ENCODE measurements at places on chromosomes 3 and 15. TPM values are rescaled to one million over a fixed set of nuclear protein-coding genes. Genes with fewer than 3 reads are reported as not detected.
A peak's percentile ranks its signal among the peaks of the same experiment; 100 is the strongest.

TRAIP gene
- total RNA-seq = 17.8 TPM

EXD1 gene
- not detected for total RNA-seq

CD200R1 gene
- total RNA-seq = not detected

GRCh38 chr3:156668073-156668763, 6.2 kb upstream of the TIPARP start:
- peak overlapping the region; percentile 33 for H3K27ac ChIP-seq
- no peak overlapping the region for H3K4me3 ChIP-seq
- peak; percentile 41 for DNase-seq
- H3K27me3 ChIP-seq = no peaks in the 10 kb centered on the region
- peaks cover 29% of the 10 kb centered on the region for H3K4me1 ChIP-seq

- H3K27ac ChIP-seq = no peak overlapping the region
- no peak for DNase-seq
- H3K4me1 ChIP-seq = no peaks in the 10 kb centered on the region
- no peaks in the 10 kb centered on the region for H3K36me3 ChIP-seq
These were observed 884.0 kb upstream of the CADM2 start for GRCh38 chr3:84074767-84075166.

DNA sequence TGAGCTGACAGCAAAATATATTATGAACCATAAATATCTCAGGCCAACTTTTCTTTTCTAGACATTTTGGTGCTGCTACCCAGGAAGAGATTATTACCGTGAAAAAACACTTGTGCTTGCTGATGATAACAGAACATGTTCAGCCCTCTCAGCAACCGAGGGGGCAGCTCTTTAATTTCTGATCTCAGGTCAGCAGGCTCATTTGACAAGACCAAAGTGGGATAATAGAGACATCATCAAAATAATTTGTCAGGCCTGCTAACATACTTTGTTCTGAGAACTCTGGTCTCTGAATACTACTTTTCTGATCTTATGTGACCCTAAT, 645.9 kb upstream of the KCNMB2 start:
- peaks cover 4% of the 10 kb centered on the region for H3K4me1 ChIP-seq
- no peak overlapping the region for H3K4me3 ChIP-seq
- no peak for DNase-seq

DNA sequence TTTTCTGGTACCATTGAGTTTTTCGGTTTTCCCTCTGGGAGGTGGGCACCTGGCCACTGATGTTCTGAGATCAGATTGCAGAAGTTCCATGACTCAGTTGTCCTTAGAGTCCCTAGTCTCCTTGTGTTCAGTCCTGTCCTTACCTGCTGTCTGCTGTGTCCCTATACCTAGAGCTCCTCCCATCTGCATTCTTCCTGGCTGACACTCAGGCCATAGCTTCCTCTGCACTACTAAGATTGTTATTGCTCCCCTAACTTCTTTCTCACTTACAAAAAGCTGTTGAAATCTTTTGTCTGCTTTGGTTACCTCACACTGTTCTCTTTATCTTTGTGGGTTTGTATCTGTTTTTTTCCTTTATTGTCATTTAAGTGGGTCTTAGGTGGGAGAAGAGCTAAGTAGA, 13.2 kb downstream of the USP3 start:
- no peak overlapping the region for H3K27ac ChIP-seq
- peaks cover 27% of the 10 kb centered on the region for H3K4me1 ChIP-seq
- no peak for DNase-seq

DNA sequence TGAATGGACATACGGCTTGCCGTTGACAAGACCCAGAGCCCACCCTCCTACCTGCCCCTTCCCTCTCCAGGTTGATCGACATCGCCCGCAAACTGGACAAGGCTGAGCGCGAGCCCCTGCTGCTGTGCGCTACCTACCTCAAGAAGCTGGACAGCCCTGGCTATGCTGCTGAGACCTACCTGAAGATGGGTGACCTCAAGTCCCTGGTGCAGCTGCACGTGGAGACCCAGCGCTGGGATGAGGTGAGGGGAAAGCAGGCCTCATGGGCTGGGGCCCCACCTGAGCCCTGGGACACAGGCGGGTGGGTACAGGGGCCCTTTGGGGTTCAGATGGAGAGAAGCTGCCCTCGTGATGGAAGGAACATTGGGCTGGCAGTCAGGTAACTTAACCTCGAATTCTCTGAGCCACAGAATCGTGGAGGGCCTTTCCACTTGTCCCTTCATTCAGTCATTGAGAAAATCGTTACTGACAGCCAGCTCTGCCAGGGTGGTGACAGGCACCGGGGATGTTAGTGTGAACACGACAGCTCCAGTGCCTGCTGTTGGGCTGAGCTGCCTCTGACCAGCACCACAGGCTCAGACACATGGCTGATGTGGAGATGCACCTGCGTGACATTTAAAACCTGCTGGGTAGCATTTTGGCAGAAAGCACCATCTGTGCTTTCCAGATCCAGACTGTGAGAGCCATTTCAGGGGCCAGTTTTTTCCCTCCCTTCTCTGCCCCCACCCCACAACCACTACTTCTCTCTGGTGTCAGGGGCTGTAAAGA, 25.6 kb upstream of the RHO start:
- H3K4me1 ChIP-seq = no peaks in the 10 kb centered on the region
- no peak overlapping the region for H3K27ac ChIP-seq
- no peak overlapping the region for H3K4me3 ChIP-seq
- no peak for DNase-seq
- H3K36me3 ChIP-seq = no peaks in the 10 kb centered on the region

DNA sequence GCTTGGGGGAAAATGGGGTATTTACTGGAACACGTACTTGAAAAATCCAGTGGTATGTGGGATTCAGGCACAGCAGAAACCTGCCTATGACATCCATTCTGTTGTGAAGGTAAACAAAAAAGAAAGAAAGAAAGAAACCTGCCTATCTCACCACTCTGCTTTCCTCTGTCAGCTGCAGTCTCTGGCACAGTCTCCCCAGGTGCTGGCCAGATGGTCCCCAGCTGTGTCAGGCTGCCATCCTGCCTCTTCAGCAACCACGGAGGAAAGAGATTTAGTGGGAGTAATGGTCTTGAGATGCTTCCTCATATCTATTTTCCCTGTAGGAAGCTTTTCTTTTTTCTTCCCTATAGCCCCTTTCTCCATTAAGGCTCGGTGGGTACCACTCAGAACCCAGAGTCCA, 2.5 kb upstream of the PXYLP1 start:
- H3K36me3 ChIP-seq = no peaks in the 10 kb centered on the region
- no peak overlapping the region for H3K4me3 ChIP-seq
- no peaks in the 10 kb centered on the region for H3K27me3 ChIP-seq
- no peak overlapping the region for H3K27ac ChIP-seq
- DNase-seq = no peak

DNA sequence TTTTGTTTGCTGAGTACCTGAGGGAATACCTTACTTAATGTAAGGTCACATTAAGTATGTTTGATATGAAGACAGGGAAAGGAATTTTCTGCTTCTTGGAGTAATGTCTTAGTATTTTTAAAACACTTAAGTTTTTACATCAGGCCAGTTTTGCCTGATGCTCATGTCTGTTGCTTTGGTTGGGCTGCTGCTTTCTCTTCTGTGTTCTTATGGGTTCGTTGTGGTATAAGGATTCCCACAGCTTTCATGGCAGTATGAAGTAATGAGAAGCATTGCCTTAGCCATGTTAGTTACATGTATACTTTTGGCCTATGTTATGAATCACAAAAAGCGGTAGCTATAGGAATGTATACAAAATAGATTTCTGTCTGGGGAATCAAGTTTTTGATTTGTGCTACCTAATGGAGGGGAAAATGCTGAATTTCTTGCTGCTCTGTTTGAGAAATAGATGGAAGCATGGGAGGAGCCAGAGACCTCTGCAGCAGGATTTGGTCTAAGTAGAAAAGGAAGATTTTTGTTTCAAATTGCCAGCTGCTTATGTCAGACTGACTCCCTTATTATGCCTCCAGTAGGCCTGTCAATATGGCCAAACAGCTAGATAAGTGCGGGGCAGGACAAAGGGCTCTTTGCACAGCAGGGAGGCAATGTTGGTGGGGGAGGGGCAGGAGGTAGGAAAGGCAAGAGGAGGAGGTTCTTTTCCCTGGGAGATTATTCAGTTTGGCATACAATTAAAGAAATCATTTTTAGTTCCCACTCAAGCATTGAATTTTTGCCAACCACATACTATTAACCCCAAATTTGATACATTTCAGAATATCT, 5.2 kb downstream of the SETD5 start:
- H3K27me3 ChIP-seq = no peaks in the 10 kb centered on the region
- peak overlapping the region; percentile 28 for H3K27ac ChIP-seq
- peak overlapping the region; percentile 10 for H3K4me3 ChIP-seq
- no peaks in the 10 kb centered on the region for H3K36me3 ChIP-seq

- no peak for DNase-seq
- H3K4me3 ChIP-seq = no peak overlapping the region
- no peaks in the 10 kb centered on the region for H3K36me3 ChIP-seq
These were observed 276.2 kb upstream of the PLSCR5 start for GRCh38 chr3:146881356-146881755.

GRCh38 chr3:150602426-150603152, 532 bp upstream of the SELENOT start:
- no peak for DNase-seq
- H3K4me3 ChIP-seq = peak overlapping the region; percentile 76
- H3K27me3 ChIP-seq = no peaks in the 10 kb centered on the region
- peak overlapping the region; percentile 97 for H3K27ac ChIP-seq

DNA sequence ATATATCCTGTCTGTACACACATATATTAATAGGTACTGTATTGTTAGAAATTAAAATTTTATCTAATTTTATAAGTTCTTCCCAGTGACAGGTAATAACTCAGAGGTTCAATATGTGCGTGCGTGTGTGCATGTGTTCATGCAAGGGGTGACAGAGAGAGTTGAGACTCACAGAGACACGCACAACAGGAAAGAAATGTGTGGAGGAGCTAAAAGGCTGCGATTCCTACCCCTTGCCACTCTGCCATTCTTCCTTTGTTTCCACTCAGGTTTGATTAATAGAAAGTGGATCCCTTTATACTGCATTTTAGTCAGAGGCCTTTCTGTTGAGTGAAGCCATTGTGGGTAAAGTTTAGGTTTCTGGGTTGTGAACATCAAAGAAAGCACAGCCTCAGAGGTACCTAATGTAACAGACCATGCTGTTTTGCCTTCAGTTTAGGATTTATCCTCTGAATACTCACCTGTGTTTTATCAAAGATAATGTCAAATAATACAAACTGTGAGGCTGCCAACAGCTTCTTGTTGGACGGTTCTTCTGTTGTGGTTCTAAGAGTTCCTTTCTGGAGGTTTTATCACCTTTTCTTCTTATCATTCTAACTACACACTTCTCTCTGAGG, 182.3 kb downstream of the EPHA3 start:
- H3K27ac ChIP-seq = no peak overlapping the region
- H3K36me3 ChIP-seq = no peaks in the 10 kb centered on the region
- H3K4me1 ChIP-seq = no peaks in the 10 kb centered on the region

DNA sequence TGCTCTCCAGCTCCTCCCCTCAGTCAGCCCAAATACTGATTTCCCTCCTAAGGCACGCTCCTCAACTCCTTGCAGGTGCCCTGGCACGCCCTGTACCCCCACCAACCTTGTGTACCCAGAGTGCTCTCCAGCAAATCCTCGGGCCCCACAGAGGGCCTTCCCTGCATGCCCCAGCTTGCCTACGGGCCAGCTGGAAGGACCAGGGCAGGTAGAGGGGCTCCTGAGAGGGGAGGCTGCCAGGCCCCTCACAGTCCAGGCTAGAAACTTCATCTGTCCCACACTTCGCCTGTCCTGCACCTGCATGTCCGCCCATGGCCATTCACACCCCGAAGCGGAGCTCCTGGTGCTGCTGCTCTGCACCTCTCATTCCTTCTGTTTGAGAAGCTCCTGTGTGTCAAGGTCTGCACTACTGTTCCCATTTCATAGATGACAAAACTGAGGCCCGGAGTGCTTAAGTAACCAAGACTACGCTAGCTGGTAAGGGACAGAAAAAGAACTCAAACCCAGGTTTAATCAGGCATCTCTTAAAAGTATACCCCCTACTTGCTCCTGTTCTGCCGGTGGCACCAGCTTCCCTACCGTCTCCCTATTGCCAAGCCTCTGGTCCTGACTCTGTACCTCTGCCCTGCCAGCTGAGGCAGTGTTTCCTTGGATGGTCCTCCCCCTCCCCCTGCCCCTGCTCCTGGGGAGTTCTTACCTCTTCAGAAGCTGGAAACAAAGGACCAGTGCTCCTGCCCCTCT, 35.6 kb downstream of the ZXDC start:
- H3K27ac ChIP-seq = no peak overlapping the region
- no peaks in the 10 kb centered on the region for H3K4me1 ChIP-seq
- H3K36me3 ChIP-seq = peaks cover 54% of the 10 kb centered on the region

DNA sequence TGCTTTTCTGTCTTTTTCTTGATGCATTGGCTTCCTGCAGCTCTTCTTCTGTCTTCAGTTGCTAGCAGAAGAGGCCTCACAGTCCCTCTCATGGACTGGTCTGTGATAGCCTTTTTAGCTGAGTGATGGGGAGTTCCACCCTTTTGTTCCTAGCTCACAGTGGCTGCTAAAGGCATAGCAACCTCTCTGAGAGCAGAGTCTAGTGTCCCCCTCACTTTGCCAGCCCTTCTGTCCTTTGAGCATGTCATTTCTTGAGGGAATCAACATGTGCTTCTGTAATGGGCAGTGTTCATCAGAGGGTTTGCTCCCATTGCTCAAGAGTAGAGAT, 44.4 kb downstream of the GAP43 start:
- no peaks in the 10 kb centered on the region for H3K4me1 ChIP-seq
- no peaks in the 10 kb centered on the region for H3K36me3 ChIP-seq
- no peak overlapping the region for H3K4me3 ChIP-seq
- DNase-seq = no peak

GRCh38 chr15:52653431-52653964, 25.7 kb downstream of the ATOSA start:
- peak; percentile 64 for DNase-seq
- H3K27me3 ChIP-seq = no peaks in the 10 kb centered on the region
- peak overlapping the region; percentile 1 for H3K27ac ChIP-seq
- H3K4me3 ChIP-seq = no peak overlapping the region
- peaks cover 22% of the 10 kb centered on the region for H3K4me1 ChIP-seq
- no peaks in the 10 kb centered on the region for H3K36me3 ChIP-seq

DNA sequence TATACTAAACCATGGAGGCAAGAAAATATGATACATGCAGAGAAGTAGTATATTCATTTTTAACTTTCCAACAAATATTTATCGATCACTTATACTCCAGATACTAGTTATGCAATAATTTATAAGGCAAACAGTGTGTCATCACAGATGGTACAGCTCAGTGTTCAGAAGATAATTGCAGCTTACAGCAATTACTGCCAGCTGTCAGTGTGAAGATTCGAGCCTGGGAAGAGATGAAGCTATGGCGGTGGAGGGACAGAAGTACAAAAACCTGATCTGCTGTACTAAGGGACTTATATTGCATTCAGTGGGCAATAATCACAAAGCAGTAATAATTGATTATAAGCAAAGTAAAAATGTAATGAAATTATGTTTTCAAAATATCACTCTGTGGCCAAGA, 170.6 kb upstream of the EPHA3 start:
- H3K4me1 ChIP-seq = peaks cover 13% of the 10 kb centered on the region
- H3K27ac ChIP-seq = no peak overlapping the region
- DNase-seq = peak; percentile 59
- no peaks in the 10 kb centered on the region for H3K27me3 ChIP-seq
- H3K36me3 ChIP-seq = no peaks in the 10 kb centered on the region

Data from A673 (cell line).